ENCODE measurements at places on chromosomes 2 and 18.

- no peak for DNase-seq
Observed at GRCh38 chr2:96928277-96928781, 58.1 kb downstream of the FAM178B start.

DNA sequence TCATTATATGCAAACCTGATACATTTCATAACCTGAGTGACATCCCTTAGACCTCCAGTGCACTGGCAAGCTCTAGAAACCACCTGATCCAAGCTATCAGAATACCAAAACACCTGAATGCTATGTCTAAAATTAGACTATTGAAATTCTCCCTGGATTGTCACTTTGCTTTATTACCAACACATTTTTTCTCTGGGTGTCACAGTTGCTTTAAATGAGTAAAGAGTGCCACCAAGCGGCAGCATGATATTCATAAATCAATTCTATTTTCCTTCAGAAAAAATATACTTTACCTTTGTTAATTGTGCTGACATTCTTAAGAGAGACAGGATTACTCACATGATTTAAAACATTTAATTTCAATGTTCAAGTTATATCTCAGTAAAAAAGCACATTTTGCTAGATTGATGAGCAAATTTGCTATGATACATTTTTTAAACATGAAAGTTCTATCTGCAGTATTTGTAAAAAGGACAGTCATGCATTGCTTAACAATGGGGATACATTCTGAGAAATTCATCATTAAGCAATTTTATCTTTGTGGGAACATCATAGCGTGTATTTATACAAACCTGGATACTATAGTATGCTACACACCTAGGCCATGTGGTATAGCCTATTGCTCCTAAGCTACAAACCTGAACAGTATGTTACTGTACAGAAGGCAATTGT lies 338.4 kb upstream of the SLC39A10 start:
- DNase-seq = no peak

GRCh38 chr2:73105511-73105971 lies 7.2 kb downstream of the RAB11FIP5 start:
- DNase-seq = no peak

DNA sequence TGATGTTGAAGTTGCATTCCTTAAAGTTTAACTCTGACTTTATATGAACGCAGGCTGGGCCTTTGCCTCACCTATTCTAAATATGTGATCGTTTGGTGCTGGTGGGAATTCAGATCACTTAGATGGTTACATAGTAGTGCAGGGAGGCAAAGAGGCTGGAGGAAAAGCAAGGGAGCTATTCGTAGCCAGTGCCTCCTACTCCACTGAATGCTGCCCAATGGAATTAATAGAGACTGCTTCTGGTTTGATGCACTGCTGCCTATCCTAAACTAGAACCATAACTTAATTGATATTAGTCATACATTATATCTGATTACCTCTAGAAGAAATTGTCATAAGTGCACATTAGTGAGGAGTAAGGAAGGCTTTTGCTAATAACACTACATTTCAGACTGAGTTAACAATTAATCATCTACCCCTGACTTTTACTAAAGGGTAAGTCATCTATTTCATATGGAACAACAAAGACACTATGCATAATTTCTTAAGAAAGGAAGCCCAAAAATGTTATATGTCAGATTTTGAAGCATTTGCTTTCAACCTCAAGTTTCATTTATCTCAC lies 72.3 kb downstream of the SLC5A7 start:
- DNase-seq = no peak

- DNase-seq = no peak
Observed at GRCh38 chr2:31998731-31999383, 12.0 kb downstream of the MEMO1 start.

DNA sequence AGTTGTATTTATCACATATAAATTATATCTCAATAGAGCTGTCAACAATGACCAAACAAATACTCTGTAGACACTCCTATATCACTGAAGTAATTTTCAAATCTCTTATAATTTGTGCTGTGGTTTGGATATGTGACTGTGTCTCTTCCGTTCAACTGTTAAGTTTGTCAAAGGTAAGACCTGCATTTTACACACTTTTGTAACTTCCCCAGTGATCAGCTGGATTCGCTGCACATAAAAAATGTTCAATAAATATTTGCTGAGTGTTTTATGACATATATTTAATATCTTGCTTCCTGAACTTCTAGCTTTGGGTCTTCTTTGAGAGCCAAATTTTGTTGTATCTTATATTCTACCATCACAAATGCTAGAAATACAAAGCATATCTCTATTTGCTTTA lies 57.3 kb upstream of the ROCK1 start:
- DNase-seq = no peak

GRCh38 chr18:2572892-2573291 lies 1.5 kb downstream of the NDC80 start:
- no peak for DNase-seq

GRCh38 chr18:4358618-4359017 lies 96.5 kb downstream of the DLGAP1 start:
- DNase-seq = no peak

DNA sequence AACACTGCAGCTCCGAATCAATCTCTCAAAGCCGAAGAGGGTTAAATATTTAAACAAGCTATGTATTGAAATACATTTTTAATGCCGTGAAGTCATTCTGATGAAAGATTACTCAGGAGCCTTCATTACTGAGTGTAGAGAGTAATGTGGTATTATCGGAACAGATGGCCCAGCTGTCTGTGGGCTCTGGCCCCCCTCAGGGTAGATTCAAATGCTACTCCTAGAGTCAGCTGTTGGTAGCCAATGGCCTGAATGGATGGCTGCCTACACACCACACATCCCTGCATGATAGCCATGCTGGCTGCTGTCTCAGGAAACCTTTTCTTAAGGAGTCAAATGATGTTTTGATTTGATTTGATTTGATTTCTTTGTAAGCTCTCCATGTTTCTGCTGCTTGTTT lies 732.3 kb upstream of the CELF4 start:
- no peak for DNase-seq

GRCh38 chr2:9235147-9236044 lies 28.8 kb downstream of the ASAP2 start:
- no peak for DNase-seq

- DNase-seq = no peak
Observed at GRCh38 chr18:9147440-9148202, 11.0 kb downstream of the ANKRD12 start.

DNA sequence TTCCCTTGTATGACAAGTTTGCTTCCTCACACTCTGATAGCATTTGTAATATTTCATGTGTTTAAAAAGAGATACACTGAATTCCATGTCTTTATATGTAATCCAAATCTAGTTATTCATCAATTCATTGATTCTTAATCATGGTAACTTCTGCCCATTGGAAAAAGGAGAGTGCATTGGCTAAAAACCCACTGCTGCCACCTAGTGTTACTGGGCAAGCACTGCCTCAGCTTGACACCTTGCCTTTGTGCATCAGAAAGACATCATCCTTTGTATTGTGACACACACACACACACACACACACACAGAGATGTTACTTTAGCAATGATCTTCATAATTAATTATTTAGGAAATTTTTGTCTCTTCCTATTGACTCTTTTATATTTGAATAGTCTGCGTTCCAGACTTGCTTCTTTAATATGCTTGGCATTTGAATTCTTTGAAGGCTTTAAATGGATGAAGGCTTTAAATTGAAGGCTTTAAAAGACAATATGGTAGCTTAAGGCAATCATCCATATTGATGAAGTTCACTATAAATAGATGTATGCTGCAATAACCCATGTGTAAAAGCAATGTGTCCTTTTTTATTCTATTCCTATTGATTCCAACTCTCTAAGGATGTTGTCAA lies 414.2 kb upstream of the CHST9 start:
- no peak for DNase-seq

DNA sequence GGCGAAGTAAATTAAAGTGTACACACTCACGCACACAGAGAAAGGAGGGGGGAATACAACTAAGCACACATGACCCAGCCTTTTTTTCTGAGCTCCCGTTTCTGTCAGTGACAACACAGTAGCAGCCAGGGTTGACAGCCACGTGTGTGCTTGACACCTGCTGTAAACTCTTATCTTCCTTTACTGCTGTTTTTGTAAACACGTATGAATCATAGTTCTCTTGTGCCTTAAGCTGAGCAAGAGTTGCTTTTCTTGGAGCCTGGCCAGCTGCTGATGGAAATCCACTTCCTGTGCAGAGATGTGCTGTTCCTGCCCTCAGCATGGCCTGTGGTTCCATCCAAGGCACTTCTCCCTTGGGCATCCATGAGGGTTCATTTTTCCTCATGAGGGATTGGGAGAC lies 561.9 kb downstream of the GALR1 start:
- DNase-seq = no peak
